ENCODE measurements at places on chromosomes 12 and 14.
A peak's percentile ranks its signal among the peaks of the same experiment; 100 is the strongest.

DNA sequence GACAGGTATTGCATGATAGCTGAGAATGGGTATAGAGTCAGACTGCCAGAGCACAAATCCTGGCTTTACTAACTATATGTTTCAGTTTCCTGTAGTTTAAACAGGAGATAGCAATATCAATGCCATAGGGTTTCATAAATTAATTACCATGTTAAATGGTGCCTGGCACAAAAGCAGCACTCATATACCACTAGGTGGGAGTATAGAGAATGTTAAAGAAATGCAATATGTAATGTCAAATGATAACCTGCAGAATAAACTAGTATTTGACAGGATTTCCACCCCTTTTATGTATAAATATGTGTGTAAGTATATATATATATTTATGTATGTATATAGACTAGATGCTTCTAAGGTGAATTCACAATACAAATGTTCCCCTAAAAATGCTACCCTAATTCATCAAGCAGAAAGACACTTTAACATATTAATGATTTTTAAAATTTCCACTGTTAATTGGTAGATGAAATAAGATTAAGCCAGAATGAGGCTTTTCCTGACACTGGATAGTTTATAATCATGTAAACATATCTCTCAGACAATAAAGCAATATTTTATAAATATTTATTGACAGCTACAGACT, 8.6 kb downstream of the WDR89 start:
- no peak for DNase-seq

- no peak for DNase-seq
Observed at GRCh38 chr12:104782296-104782695, 175.8 kb downstream of the SLC41A2 start.

GRCh38 chr12:102394200-102394599, 86.2 kb downstream of the IGF1 start:
- no peak for DNase-seq

GRCh38 chr12:2583091-2583497, 211.7 kb upstream of the FKBP4 start:
- peak; percentile 57 for DNase-seq

- no peak for DNase-seq
Observed at GRCh38 chr12:92619730-92620684, 82.8 kb upstream of the PLEKHG7 start.

- DNase-seq, result no peak
Observed at GRCh38 chr14:95531473-95531872, 3.4 kb upstream of the GLRX5 start.

- no peak for DNase-seq
Observed at GRCh38 chr12:77113971-77114370, 48.6 kb upstream of the E2F7 start.

GRCh38 chr14:93113678-93114067, 2.1 kb downstream of the ITPK1 start:
- DNase-seq, result peak; percentile 18

DNA sequence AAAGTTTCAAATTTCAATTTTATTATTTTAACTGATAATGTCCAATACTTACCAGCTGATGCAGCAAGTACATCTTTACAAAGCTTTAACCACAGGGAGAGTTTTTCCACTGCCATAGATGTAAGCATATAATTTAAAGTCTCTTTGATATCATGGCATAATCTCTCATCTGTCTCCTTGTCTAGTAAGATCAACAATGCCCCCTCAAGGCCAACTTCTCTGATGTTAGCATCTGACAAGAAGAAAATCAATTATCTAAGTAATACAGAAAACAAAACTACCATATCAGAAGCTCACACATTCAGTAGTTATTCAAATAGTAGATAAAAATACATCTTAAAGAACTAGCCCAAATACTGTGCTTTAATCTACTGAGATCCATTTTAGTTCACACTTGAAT, 94.2 kb downstream of the HEATR5A start:
- DNase-seq, result no peak

DNA sequence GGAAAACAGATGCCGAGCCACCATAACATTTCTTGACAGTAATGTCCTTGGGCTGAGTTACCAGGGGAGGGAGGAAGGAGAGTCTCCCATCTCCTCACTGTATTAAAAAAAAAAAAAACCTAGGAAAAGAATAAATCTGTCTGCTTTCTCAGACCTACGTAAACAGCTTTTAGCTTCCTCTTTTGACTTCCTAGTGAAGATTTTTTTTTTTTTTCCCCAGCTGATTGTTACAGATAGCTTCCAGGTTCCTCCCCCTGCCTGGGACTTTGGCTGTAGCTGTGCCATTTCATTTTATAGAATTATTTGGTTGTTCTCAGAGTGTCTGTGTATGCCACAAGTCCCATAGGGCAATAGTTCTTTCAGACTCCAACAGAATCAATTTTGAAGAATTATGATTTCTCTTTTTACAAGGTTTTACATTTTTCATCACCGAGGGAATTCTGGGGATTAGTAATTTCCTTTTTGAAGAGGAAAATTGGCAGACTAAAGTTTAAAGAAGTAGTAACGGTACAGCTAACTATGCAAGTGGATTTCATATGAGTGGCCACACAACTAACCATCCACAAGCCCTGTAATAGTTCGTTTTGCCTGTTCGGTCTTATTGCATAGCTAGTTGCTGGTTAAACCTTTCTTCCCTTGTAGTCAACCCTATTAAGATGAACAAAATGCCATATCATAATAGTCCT, 23.1 kb upstream of the GNS start:
- DNase-seq, result no peak

DNA sequence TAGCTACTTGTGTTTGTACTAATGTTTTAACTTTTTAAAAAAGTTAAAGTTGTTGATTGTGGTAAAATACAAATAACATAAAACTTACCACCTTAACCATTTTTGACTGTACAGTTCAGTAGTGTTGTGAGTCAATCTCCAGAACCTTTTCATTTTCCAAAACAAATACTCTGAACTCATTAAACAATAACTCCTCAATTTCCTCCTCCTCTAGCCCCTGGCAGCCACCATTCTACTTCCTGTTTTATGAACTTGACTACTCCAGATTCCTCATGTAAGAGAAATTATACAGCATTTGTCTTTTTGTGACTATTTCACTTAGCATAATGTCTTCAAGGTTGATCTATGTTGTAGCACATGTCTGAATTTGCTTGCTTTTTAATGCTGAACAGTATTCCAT, 299.1 kb upstream of the AMIGO2 start:
- DNase-seq, result no peak

- no peak for DNase-seq
Observed at GRCh38 chr12:19740472-19741131, 301.3 kb downstream of the AEBP2 start.

DNA sequence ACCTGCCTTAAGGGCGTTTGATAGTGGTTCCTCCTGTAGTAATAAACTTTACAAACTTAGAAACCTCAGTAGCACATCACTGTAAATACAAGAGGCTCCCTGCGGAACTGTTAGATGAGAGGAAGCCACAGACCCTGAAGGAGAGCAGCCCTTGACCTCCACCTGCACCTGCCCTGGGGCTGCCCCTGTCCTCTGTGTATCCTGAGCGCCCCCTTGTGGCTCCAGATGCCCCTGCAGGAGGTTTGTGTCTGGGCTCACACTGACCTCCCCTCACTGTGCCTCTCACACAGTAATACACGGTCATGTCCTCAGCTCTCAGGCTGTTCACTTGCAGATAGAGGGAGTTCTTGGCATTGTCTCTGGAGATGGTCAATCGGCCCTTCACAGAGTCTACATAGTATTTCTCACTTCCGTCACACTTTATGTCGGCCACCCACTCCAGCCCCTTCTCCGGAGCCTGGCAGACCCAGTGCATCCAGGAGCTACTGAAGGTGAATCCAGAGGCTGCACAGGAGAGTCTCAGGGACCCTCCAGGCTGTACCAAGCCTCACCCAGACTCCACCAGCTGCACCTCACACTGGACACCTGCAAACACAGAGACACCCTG, 1059.8 kb downstream of the TMEM121 start:
- peak; percentile 69 for DNase-seq

DNA sequence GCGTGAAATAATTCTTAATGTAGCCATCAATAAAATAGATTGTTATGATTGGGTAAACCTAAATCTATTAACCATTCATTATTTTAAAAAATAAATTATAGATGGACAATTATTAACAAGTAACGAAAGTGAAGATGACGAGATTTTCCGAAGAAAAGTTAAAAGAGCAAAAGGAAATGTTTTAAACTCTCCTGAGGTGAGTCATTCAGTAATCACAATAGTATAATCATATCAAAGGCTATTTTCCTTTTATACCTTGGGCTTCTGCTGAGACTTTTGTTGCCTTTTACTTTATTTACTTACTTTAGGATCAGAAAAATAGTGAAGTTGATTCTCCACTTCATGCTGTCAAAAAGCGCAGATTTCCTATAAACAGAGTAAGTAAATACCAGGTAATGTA, 45.6 kb downstream of the FANCM start:
- DNase-seq, result no peak

DNA sequence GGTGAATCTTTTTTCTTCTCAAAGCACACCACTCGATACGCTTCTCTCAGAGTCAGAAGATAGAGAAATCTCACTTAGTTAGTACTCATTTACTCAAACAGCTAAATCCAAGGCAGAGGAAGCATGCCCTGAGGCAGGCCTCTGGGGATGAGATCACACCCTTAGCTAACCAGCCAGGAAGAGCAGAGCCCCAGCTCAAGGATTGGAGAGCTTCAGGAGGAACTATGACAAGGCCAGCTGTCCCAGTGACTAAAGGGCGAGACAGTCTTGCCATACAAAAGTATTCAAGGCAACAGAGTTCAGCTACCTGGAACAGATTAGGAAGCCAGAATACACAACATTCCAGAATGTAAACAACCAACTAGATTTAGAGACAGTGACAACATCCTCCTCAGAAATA, 197.7 kb upstream of the CCDC196 start:
- no peak for DNase-seq

DNA sequence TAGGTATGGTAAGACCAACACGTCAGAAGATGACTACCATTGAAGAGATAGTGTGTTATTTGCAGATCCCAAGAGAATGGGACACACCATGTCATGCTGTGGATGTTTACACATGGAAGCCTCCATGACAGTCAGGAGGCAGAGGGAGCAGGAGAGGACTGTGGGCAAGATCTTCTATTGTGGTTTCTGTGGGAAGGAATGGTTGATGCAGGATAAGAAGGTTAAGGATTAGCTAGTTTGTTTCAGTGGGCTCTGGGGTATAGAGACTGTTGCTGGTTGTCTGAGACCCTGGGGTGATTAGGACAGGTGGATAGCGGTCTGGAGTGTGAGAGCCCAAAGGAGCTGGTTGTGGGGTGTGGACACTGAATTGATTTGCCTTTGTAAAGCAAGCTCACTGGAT, 23.3 kb downstream of the TAS2R7 start:
- no peak for DNase-seq

- DNase-seq, result no peak
Observed at GRCh38 chr12:65632131-65632855, 192.0 kb upstream of the HMGA2 start.

- no peak for DNase-seq
Observed at GRCh38 chr12:92466391-92467305, 236.1 kb upstream of the PLEKHG7 start.

DNA sequence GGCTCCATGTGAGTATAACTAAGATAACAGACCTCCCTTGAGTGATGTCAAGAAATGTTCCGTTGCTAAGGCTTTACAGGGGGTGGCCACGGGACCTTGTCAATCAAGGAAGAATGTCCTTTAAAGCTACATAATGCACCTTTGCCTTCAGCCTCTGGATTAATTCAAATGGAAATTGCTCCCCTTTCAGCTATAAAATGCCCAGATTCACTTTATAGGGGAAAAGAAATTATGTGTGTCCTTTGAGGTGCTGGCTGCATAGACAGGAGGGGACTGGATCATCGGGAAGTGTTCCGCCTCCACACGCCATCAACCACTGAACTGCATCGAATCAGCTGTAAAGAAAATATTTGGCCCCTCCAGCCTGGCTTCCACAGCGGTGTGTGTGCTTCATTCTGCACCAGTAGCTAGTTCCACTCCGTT, 415.4 kb downstream of the DPF3 start:
- DNase-seq, result no peak

DNA sequence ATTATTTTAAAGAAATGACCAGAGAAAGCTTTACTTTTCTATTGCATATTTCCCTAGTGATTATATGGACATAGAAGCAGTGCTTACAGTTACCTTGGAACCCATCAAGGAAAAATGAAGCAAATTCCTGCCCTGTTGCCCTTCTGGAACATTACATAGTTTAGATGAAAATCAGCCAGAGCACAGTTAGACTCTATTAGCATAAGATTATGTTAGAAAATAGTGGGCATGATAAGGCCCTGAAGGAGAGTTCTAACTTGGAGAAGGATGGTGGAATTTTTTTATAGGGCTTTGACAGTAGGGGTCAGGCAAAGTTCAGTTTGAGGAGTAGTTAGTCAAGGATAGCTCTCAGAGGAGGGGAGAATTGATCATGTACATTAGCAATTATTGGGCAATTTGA, 74.3 kb downstream of the FUT8 start:
- no peak for DNase-seq

DNA sequence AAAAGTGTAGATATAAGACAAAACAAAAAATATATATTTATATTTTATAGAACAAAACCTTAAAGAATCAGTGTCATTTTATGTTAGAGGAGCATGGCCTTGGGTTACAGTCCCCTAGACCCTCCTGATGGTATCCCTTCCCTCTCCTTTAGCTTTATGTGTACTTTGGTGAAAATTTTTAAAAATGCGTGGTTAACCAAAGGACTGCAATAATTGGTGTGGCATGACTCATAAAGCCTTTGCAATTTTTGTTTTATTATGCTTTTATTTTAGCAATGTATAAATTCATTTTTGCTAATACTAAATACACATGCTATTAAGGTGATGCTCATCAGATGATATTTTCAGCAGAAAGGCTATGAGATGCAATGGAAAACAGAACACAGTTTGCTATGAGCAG, 264.4 kb downstream of the SYT1 start:
- DNase-seq, result no peak

DNA sequence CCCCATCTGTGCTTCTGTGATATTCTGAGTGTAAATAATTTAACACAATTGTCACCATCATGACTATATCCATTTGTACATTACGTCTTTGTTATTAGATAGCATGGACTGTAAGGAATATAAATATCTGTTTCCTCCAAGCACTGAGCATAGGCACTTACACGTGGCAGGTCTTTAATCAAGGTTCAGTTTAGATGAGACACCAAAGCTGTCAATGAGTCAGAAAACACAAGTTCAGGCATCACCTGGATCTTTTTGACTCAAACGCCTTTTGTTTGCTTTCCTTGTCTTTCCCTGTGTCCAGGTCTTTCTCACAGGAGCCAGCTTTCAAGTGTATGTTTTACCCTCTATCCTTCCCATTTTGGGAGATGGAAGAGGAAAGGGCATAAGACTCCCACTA, 163.2 kb upstream of the CCDC198 start:
- no peak for DNase-seq

- DNase-seq, result no peak
Observed at GRCh38 chr12:82448911-82449578, 90.7 kb downstream of the METTL25 start.

DNA sequence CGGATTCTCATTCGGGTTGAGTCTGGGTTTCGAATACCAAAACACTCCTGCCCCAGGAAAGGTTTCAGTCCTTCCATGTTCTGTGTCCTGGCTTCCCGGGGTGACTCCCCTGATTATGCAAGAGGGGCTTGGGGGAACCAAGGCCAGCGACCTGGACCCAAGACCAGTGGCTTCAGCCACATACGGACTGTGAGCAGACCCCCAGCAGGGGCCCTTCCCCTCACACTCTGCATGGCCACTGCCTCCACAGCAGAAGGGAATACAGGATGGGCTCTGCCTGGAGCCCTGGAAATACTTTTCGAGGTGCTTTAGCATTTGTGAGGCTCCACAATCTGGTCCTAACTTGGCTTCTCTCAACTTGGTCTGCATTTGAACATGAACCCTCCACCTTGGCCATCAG, 19.1 kb downstream of the HDAC7 start:
- DNase-seq, result no peak

Data from stimulated activated naive CD8-positive, alpha-beta T cell treated with anti-CD3 and anti-CD28 coated beads, Interleukin-15, amount 100 ng/mL, for 72 hours (primary cell).